ENCODE measurements at places on chromosomes 11 and 22.
A peak's percentile ranks its signal among the peaks of the same experiment; 100 is the strongest.

DNA sequence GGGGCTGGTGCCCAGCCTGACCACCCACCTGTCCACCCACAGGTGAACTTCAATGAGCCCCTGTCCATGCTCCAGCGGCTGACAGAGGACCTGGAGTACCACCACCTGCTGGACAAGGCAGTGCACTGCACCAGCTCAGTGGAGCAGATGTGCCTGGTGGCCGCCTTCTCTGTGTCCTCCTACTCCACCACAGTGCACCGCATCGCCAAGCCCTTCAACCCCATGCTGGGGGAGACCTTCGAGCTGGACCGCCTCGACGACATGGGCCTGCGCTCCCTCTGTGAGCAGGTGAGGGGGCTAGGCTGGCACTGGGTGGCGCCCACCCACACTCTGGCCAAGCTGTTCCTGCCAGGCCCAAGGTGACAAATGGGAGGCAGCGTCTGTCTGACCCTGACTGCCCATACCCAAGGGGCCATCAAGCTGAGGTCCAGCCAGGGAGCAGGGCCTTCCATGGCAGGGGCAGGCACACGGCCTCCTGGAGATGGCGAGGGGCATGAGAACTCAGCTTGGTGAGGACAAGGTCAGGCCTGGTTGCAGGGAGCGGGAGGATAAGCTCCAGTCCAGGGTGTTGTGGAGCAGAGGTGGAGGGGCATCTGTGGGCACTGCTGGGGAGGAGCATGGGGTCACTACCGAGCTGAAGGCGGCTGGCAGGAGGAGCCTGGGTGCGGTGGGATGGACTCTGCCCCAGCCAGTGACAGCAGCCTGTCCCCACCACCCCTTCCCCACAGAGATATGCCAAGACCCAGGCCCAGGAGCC, 77.7 kb downstream of the MORC2 start:
- peak; percentile 58 for DNase-seq

DNA sequence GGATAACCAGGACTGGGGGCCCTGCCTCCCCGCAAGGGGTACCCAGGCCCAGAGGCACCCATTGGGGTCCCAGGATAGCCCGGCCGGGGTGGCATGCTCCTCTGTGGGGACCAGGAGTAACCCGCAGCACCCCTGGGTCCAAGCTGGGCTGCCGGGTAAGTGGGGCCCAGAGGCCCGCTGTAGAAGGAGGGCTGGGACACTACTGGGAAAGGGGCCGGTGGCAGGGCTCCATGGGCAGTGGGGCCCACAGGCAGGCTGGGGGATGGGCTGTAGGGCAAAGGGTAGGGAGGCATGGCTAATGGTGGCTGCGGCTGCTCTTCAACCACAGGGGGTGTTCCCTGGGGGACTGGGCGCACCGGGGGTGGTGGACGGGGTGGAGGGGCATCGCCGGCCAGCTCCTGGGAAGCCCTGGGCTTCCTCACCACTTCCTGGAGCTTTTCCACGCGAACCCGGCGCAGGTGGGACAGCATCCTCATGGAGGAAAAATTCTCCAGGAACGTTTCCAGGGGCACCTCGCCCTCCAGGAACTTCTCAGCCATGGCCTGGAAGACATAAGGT, 29.1 kb downstream of the VPS37C start:
- no peak for DNase-seq

- DNase-seq, result no peak
Measured at GRCh38 chr11:1504138-1504537, 17.6 kb upstream of the MOB2 start.

DNA sequence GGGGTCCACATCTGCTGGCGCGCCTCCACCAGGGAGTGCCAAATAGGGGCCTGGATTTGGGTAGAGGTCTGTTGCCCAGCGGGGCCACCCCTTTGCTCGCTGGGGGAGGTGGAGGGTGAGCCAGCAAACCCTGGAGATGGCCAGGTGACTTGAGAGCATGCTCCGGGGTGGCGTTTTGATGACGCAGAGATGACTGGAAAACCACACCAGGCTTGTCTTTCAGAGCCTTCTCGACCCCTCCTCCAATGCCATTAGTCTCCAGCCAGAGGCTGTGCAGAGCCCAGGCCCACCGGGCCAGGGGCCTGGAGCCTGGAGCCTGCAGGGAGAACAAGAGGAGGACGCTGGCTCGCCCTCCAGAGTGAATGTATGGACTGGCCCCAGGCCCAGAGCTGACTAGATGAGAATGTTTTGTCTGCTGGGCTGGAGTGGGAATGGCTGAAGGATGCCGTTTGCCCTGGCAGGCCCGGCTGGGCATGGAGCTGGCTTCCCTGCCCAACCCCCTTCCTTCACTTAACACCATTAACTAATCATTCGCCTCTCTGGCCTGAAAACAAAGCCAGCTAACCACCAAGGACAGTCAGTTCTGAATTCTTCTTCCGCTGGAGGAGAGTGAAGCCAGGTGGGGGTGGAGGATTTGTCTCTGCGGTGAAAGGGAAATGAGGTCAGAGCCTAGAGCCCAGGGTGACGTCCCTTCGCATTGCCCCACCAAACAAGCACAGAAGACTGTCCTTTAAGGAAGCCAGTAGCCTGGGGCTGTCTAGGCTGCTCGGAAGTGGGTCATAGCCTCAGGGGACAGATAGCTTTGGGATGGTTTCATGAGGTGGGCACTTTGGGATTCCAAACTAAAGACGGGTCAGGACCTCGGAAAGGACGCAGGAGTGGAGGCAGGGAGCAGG, 1.6 kb upstream of the MCAM start:
- DNase-seq, result no peak

- DNase-seq, result no peak
Measured at GRCh38 chr11:121435551-121436511, 16.3 kb upstream of the SORL1 start.

DNA sequence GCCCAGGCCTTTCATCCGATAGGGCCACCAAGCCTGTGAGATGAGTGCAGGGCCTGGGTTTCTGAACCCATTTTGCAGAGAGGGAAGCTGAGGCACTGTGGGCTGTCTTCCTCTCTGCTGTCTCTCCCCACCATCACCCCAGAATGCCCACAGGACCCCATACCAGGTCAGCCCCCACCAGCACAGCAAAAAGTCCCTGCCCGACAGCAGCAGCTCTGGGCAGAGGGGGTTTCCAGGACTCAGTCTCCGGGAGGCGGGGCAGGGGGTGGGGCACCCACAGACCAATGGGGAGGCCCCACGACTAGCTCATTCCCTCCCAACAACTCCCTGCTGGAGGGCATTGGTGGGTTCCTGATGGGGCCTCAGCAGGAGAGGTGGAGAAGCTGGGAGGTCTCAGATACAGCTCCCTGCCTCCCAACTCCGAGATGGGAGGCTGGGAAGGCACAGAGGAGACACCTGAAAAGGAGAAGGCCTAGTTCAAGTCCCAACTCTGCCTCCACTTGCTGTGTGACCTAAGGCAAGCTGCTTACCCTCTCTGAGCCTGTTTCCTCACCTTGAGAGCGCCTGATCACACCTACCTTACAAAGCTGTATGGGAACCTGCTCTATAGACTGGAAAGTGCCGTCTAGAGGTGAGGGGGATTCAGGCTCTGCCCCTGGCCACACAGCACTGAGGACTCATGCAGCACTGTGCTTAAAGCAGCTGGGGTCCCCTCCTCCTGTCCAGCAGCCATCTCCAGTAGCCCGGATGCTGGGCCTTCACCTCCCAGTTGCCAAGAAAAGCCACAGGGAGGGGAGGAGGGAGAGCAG, 3.5 kb downstream of the CBX7 start:
- DNase-seq, result peak; percentile 82

- no peak for DNase-seq
Measured at GRCh38 chr11:22828373-22828772, 1.2 kb downstream of the SVIP start.

DNA sequence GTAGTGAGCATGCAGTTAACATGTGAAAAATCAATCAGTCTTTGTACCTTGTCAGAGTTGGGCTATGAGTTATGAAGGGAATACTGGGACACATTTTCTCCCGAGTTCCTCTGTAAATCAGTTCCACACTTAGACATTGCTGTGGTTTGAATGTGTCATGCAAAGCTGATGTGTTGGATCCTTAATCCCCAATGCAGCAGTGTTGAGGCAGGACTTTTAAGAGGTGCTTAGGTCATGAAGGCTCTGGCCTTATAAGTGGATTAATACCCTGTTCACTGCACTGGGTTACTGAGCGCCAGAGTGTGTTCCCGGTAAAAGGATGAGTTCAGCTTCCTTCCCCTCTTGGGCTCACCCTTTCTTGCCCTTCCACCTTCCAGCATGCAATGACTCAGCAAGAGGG, 742.1 kb upstream of the TENM4 start:
- no peak for DNase-seq

- DNase-seq, result no peak
Measured at GRCh38 chr22:22425783-22426624, 82.5 kb downstream of the ZNF280B start.

- peak; percentile 65 for DNase-seq
Measured at GRCh38 chr22:45096256-45096907, 67.3 kb upstream of the NUP50 start.

DNA sequence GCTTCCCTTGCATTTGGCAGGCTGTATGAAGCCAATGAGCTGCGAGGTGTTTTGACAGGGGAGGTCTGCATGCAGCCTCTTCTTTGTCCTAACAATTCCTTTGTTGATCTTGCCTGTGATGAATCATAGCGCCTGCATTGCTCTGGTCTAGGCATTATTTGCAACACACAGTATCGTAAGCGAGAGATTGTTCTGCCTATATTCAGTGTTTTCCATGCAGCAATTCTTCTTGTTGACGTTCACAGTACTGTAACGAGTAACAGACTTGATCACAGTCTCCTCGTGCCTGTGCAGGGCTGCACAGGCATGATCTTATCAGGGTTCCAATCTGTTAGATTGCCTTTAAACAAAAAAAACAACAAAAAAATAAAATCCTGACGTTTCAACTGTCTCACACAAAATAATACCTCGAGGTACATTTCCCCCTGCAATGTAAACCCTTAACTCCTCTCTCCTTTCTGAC, 13.9 kb upstream of the ADSL start:
- no peak for DNase-seq

DNA sequence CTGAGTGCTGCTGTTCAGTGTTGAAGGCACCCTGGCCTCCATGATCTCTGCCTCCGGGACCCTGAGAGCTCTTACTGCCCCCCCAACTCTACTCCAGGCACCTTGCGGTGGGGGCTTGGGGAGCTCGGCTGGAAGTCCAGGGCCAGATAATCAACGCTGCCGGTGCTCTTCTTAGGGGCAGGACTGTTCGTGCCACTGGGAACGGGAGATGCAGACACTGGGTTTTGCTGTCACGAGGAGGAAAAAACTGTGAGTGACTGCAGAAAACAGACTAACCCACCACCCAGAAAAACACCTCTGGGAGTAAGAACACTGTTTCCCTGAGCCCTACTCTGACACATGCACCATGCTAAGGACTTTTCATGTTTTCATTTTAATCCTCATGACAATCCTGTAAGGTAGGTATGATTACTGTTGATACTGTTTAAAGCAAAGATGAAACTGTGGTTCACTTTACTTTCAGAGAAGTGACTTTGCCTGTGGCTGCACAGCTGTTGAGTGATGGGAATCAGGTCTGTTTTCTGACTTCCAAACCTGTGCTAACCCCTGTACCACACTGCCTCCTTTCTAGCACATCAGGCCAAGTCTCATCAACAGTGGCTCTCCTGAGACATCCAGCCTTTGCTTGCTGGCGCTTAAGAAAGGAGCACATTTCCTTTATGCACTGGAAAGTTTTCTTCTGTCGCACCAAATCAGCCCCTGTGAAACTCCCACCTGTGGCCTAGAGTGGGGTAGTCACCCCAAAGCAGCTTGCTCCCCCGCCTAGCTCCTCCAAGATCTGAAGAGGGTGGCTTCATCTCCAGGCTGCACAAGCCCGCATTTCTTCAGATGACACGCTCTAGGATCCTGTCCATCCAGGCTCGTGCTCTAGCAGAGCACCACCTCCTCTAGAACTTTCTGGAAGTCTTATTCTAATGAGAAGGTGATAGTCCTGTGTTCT, 31.8 kb downstream of the USP35 start:
- DNase-seq, result no peak

- DNase-seq, result no peak
Measured at GRCh38 chr11:85114786-85115185, 512.4 kb downstream of the DLG2 start.

GRCh38 chr11:10604340-10604748, 35.9 kb upstream of the LYVE1 start:
- DNase-seq, result no peak

- no peak for DNase-seq
Measured at GRCh38 chr22:49281467-49282340, 546.0 kb downstream of the BRD1 start.

DNA sequence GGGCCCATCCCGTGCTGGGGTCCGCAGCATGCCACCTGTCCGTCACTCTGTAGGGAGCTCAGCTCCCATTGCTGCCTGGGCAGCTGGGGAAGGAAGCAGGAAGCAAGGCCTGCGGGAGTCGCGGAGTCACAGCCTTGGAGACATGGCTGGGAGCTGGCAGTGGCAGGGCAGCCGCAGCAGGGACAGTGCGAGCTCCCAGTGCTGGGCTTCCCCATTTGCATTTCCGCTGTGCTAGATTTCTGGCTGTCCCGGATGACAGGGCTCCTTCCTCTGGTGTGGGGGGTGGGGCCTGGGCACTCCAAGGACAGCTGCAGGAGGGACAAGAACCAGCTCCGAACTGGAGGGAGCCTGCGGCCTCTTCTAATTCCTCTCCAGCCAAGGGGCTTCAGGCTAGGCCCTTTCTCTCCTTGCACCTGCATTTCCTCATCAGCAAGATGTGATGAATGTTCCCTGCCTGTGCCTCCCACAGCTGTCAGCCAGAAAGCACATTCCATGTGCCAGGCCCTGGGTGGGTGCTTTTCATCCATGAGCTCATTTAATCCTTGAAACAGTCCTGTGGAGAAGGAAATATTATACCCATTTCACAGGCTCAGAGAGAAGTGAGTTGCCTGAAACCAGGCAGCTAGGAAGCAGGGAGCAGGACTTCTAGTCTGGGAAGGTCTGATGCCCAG, 48.0 kb downstream of the MYO7A start:
- no peak for DNase-seq

- DNase-seq, result no peak
Measured at GRCh38 chr11:31875866-31876560, 64.9 kb upstream of the PAX6 start.

DNA sequence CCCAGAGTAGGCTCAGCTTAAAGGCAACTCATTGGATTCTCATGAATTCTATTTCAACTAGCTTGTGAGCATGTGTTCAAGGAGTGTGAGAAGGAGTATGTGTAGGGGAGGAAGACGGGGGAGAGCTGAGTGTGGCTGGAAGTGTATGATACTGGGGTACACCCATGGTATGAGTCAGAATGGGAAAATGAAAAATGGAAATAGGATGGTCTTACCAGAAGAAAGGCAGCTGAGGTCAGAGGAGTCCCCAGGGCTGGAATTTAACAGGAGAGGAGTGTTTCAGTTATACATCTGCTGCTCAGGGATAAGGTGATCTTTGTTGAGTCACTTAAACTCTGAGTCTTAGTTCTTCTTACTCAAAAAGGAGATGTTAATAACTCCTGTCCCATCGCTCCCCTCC, 6.7 kb upstream of the ADAMTS15 start:
- DNase-seq, result no peak

DNA sequence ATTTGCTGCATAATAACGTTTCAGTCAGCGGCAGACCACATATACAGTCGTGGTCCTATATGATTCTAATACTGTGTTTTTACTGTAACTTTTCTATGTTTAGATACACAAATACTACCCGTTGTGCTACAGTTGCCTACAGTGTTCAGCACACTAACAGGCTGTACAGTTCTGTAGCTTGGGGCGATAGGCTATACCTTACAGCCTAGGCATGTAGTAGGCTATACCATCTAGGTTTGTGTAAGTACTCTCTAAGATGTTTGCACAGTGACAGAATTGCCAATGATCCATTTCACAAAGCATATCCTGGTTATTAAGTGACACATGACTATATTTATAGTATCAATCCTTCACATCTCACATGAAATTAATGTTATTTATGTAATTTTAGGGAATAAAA, 78.2 kb downstream of the YAP1 start:
- DNase-seq, result no peak

- DNase-seq, result peak; percentile 68
Measured at GRCh38 chr22:41857155-41857859, 24.4 kb downstream of the SREBF2 start.
